Endothelial cell (in vitro differentiated cells): ENCODE measurements at places on chromosomes 7 and 10. TPM values are rescaled to one million over a fixed set of nuclear protein-coding genes. Genes with fewer than 3 reads are reported as not detected.

DNA sequence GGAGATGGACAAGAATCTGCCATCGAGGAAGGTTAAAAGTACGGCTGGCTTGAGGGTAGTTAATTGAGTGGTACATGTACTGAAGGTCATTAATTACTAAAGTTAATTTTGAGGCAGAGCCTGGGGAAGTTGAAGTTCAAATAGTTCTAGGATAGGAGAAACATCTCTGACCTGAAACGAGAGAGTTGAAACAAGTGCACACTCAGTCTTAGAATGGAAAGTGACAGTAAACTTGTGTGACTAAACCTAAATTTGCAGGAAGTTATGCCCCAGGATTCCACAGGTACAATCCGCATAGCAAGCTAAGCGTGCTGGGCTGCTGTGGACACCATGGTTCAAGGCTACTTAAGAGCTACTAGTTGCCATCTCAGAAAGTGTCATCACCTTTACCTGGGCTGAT is 209.9 kb downstream of the CHCHD3 start:
- H3K4me3 ChIP-seq, result no peak overlapping the region
- H3K27ac ChIP-seq, result no peak overlapping the region
- no peaks in the 10 kb centered on the region for H3K4me1 ChIP-seq
- no peak for DNase-seq
- peaks cover 3% of the 10 kb centered on the region for H3K27me3 ChIP-seq

RGS10 gene
- total RNA-seq, result 20.0 TPM

- H3K4me3 ChIP-seq, result no peak overlapping the region
- no peak for DNase-seq
- no peaks in the 10 kb centered on the region for H3K36me3 ChIP-seq
- H3K27ac ChIP-seq, result no peak overlapping the region
- H3K4me1 ChIP-seq, result peaks cover 52% of the 10 kb centered on the region
These were observed 38.6 kb downstream of the GBF1 start for GRCh38 chr10:102283890-102284289.

GRCh38 chr10:29534590-29534989 is 100.2 kb downstream of the SVIL start:
- H3K4me1 ChIP-seq, result peaks cover 4% of the 10 kb centered on the region
- no peak overlapping the region for H3K4me3 ChIP-seq
- no peak overlapping the region for H3K27ac ChIP-seq
- peaks cover 25% of the 10 kb centered on the region for H3K36me3 ChIP-seq

NAMPT gene
- 153 TPM for total RNA-seq

TUBB8 gene
- total RNA-seq, result 0.69 TPM

DNA sequence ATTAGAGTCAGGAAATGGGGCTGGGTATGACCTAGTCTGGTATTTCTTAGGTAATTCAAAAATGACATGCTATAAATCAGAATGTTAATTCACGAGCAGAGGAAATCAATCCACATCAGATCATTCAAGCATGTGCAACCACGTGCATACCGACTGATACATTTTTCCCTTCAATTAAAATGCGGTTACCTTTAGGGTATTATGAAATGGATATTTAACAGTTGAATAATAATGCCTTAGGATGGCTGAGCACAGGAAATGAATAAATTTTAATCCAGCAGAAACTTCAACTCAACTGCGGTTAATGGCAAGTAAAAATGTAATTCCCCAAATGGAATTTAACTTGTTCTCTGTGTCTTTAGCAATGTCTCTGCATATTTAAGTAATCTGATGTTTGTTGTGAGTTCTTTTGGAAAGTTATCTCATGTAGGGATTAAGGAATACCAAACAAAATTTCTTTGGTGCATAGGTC is 9.2 kb downstream of the CPA2 start:
- no peaks in the 10 kb centered on the region for H3K36me3 ChIP-seq
- no peak overlapping the region for H3K27ac ChIP-seq
- no peak for DNase-seq
- peak overlapping the region; percentile 17 for H3K4me3 ChIP-seq
- peaks cover 31% of the 10 kb centered on the region for H3K4me1 ChIP-seq
